ENCODE measurements at places on chromosomes 3 and 15. TPM values are rescaled to one million over a fixed set of nuclear protein-coding genes. Genes with fewer than 3 reads are reported as not detected.

Gene RPL14
- total RNA-seq: 2,949 TPM

DNA sequence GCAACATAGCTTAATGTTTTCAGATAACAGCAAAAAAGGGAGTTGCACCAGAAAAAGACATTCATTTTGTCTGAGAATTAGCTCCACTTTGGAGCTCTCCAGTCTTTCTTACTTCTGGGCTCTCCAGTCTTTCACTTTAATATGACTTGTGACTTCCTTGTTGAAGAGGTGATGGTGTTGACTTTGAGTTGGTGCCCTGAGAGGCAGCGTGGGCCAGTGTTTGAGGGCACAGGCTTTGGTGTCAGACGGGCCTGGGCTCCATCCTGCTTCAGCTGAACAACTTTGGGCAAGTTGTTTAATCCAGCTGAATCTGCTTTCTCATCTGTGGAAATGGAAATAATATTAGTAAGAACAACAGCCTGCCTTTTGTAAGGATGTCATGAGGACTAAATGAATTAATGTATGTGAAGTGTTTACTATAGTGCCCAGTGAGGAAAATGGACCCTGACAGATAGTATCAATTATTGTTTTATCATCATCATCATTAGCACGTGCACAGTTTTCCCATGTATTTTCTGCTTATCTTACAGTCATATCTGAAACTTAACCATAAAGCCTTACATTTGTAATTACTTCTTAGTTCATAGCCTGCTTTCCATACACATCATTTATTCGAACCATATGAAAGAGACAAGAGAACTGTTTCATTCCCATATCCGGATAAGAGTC, 108.4 kb downstream of the PDE8A start:
- DNase-seq: no peak

Gene KBTBD13
- total RNA-seq: not detected

Gene CHRNA7
- not detected for total RNA-seq

Gene GOLGA8J
- total RNA-seq: not detected

DNA sequence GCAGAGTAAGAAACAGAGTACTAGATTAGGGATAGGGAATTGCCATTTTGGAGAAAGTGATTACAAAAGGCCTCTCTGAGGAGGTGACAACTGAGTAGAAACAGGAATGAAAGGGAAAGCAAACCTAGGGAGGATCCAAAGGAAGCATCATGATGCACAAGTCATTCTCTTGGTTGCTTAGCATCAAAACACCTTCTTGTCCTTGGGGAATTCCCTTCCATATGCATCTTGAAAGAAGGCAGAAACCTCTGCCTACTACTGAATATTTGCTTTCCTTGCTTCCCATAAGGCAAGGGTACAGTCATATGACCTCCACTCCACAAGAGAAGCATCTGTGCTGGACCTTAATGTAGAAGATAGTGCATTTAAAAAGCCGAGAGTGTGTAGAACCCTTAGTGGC, 24.1 kb downstream of the GABPB1 start:
- no peak for DNase-seq

Gene EXD1
- total RNA-seq: not detected

DNA sequence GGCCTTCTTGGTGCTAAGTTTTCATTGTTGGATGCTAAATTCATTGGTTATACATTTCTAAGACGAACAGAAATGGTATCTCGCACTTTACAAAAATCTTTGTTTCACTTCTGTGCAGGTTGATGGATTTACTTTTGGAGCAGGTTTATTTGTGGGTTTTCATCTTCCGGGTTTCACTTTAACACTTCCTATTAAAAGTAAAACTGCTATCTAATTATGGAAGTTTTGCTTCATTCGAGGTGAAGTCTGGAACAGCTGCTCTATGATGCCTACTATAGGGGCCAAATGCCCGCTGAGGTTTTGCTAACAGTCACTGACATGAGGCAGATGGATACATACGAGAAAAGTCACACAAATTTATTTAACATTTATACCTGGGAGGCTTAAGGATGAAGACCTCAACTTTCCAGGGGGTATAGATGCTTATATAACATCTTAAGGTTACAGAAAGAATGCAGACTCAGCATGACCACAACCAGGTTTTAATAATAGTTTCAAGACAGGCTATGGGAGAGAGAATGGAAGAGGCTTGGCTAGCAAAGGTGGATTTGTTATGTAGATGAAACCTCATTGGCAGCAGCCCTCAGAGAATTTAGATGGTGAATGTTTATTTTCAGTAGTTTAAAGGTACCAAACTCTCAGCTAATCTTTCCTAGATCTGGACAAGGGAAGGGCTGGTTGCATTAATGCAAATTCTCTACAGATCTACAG, 54.2 kb downstream of the OSTN start:
- DNase-seq: no peak

- peak; percentile 30 for DNase-seq
Observed at GRCh38 chr3:129068291-129068886, 7.8 kb downstream of the GP9 start.

Gene NR2F2
- not detected for total RNA-seq

DNA sequence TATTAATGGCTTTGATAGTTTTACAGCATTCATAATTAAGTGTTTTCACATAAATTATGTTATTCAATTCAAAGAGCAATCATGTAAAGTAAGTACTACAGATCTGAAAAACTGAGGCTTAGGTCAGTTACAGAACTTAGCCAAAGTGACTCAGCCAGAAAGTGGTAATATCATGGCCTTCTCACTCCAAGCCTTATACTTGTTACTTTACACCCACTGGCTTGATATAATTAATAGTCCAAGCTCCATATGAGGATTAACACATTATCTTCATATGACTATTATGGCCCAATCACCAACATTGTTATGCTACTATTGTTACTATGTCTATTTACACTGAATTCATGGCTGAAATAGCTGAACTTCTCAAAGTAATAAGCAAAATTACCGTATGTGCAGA, 50.7 kb downstream of the TIGIT start:
- DNase-seq: no peak

- no peak for DNase-seq
Observed at GRCh38 chr15:78405336-78405924, 32.6 kb upstream of the IREB2 start.

Gene CPNE9
- not detected for total RNA-seq

GRCh38 chr3:124748560-124749198, 18.4 kb downstream of the UMPS start:
- no peak for DNase-seq

Gene SKOR1
- 0.12 TPM for total RNA-seq

Gene NR2E3
- not detected for total RNA-seq

DNA sequence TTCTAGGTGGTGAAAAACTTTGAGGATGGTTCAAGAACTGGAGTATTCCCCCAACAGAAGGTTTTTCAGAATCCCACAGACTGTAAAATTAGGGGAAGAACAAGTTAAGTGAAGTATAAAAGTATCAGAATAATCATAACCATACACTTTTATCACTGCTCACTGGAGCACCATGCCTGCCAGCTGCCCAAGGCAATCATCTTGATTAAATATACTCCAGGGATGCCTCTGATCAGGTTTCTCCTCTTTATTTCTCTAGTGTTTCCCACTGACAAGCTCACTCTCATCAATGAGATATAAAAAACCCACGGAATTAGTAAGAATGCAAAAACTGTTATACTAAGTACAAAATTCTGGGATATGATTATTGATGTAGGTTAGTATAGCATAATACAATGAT, 108.0 kb downstream of the STAG1 start:
- no peak for DNase-seq

- no peak for DNase-seq
Observed at GRCh38 chr15:81575436-81576123, 201.6 kb upstream of the TMC3 start.

- no peak for DNase-seq
Observed at GRCh38 chr3:66280304-66280703, 59.5 kb downstream of the SLC25A26 start.

DNA sequence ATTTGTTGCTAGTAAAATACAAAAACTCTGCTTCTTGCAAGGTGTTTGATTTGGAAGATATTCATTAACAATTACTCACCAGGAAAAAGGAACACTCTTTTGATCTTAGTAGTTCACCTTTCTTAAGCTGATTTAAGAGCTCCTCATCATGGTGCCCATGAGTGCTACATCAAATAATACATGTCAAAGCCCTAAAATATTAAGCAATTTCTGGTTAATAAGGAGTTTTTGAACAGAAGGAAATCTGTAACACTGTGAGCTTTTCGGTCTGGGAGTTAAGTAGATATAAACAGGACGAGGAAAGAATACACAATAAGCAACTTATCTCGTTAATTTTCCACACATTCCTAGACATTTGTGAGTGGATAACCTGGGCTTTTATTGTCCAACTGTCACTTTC, 83.9 kb upstream of the DCBLD2 start:
- no peak for DNase-seq

Gene CFAP92
- total RNA-seq: 0.24 TPM

DNA sequence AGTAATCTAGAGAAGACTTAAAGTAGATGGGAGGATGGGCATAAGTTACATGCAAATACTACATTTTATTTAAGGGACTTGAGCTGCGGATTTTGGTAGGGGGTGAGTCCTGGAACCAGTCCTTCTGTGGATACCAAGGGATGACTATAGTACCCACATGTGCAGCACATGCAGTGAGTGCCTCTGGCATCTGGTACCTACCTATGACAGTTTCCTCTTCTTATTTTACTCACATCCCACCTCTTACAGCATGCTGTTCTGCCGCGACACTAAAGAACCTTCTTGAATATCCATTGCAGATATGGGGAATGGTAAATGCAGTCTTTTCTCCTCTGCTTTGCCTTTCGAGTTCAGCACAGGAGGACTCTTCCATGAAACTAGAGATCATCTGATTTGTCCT, 1.7 kb downstream of the TSEN2 start:
- no peak for DNase-seq
